ENCODE measurements at places on chromosomes 11 and 22.
A peak's percentile ranks its signal among the peaks of the same experiment; 100 is the strongest.

DNA sequence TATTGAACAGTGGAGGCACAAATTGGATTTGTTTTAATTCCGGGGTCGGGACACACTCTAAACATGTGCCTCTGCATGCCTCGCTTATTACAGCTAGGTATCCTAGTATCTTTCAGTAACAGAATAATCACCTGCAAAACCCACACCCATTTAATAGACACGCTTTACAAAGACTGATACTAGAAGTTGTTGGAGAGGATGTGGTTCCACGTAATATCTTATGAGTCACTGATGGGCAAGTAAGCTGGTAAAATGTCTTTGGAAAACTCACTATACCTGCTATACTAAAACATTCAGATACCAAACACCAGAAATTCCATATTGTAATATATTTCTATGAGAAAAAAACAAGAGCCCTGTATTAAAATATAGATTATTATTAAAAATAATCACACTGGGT, 84.0 kb downstream of the GGTLC2 start:
- no peak for DNase-seq

- no peak for DNase-seq
Observed at GRCh38 chr11:121643479-121644186, 190.9 kb upstream of the SORL1-AS1 start.

GRCh38 chr11:73185680-73186293, 32.3 kb upstream of the P2RY2 start:
- no peak for DNase-seq

- no peak for DNase-seq
Observed at GRCh38 chr22:47804281-47804680, 1041.8 kb downstream of the TBC1D22A start.

DNA sequence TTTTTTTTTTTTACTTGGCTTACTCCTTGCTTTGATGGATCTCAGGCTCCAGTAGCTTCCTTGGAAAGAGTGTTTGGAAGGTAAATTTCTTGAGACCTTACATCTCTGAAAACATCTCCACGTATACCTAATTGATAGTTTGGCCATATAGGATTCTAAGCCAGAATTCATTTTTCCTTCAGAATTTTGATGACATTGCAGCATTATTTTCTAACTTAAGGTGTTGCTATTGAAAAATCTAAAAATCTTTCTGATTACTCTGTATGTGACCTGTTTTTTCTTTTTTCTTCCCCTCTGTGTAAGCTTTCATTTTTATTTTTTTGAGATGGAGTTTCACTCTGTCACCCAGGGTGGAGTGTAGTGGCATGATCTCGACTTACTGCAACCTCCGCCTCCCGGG, 23.1 kb upstream of the SPTBN2 start:
- DNase-seq, result no peak

GRCh38 chr22:24590596-24591173, 2.2 kb downstream of the LRRC75B start:
- DNase-seq, result no peak

DNA sequence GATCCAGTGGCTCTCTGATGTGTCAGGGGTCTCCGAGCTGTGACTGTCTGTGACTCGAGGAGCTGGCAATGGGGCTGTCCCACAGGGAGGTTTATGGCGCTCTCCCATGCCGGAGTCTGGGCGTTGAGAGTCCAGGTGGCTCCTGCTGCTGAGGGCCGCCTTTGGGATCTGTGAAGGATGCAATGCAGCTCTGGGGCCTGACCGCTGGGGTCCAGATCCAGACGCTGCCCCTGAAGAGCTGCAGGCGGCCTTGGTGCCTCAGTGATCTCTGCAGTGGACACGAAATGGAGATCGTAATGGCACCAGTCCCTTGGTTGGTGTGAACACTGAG, 155.3 kb downstream of the TBC1D22A start:
- no peak for DNase-seq

DNA sequence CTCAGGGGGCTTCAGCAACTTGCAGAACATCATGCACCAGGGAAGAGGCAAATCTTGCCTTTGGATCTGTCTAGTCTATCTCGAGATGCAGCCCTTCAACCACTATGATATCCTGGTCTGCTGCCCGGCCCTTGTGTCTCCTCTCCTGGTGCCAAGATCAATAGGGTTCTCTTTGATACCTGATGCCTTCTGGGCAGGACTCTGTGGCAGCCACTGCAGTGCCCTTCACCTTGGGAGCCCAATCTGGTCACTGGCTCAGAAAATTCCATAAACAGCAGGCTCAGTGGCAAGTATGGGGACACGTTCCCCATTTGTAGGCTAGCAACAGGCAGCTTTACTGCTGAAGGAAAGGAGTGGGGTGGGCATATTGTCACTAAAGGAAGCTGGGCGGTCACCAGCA, 23.4 kb downstream of the SYN3 start:
- DNase-seq, result no peak

DNA sequence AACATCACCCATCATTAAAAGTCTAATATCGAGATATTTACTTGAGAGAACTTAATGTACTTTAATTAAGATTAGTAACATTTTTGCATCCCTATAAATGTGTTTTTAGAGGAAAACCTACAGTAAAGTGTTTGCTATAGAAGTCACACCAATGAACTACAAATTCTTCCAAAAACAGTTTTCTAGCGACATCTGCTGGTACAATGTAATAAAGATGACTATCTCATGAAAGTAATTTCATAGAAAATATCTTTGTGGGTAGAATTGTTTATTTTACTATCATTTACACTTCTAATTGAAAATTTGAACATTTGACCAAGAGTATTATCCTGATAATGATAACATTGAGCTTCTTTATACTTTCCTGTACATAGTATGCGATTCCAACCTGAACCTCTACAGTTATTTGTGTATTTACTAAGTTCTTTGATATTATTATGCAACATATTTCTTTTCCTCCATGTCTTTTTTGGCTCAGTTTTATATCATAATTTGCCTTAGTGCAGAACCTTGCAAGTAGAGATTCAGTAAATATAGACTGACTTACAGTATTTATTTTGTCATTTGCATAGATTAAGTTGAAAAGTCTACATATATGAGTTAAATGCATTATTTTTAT, 252.7 kb downstream of the TMEM135 start:
- peak; percentile 85 for DNase-seq

- no peak for DNase-seq
Observed at GRCh38 chr11:42764936-42765335, 546.9 kb upstream of the API5 start.

All from hematopoietic multipotent progenitor cell treated with erythropoietin and hydrocortisone succinate and interleukin-3 and kit ligand, for 4 days (in vitro differentiated cells).